Tibial nerve (tissue), 4 donors: ENCODE measurements at places on chromosomes 12 and 14. TPM values are rescaled to one million over a fixed set of nuclear protein-coding genes. Genes with fewer than 3 reads are reported as not detected.

DNA sequence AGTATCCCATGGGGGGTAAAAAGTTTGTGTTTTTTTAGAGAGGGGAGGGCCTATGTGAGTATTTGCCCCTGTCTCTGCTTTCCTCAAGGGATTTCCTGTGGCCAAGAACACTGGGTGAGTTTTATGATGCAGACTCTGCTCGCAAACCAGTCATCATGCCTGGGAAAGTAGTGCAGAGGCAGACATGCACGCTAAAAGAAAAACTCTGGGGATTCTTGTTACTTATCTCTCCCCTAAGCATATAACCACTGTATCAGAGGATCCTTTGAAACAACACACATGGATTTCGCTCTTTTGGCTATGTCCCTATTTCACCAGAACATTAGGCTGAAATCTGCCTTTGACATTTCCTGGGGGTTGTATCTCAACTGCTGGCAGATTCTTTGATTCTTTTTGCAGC, 1845.8 kb upstream of the SEL1L start:
- no peak overlapping the region for H3K4me3 ChIP-seq
- no peak for DNase-seq
- H3K27me3 ChIP-seq, result no peaks in the 10 kb centered on the region
- no peak overlapping the region for H3K27ac ChIP-seq
- H3K36me3 ChIP-seq, result no peaks in the 10 kb centered on the region
- peaks cover 5% of the 10 kb centered on the region for H3K4me1 ChIP-seq

KRT77 gene
- total RNA-seq, result not detected

- H3K27ac ChIP-seq, result peak overlapping the region; percentile 11
- H3K27me3 ChIP-seq, result no peaks in the 10 kb centered on the region
- DNase-seq, result no peak
- no peaks in the 10 kb centered on the region for H3K36me3 ChIP-seq
- no peak overlapping the region for H3K4me3 ChIP-seq
These were observed 60.9 kb downstream of the ELK3 start for GRCh38 chr12:96255077-96255476.

NCOR2 gene
- 232 TPM for total RNA-seq
